ENCODE measurements at places on chromosomes 16 and 17.
A peak's percentile ranks its signal among the peaks of the same experiment; 100 is the strongest.

- no peak for DNase-seq
Observed at GRCh38 chr16:83733301-83733700, 74.5 kb upstream of the HSBP1 start.

DNA sequence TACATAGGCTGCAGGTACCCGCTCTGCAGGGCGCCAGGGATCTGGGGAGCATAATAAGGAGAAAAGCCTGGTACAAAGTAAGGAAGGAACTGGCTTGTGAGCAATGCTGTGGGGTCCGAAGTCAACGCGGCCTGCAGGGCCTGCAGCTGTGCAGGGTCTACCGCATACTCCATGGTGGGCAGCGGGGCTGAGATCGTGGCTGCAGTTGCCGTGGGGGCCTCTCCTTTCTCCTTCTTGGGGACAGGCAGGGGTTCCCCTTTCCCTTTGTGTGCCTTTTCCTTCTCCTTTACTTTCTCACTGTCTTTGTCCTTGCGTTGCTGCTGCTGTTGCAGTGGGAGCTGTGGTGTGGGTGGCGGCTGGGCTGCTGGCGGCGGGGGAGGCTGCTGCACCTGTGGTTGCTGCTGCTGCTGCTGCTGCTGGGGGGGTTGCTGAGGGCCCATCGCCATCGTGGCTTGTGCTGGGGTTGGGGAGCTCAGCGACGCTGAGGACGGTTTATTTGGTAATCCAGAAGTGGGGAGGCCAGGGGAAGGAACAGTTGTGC is 259.6 kb downstream of the ZFHX3 start:
- DNase-seq: no peak

- DNase-seq: no peak
Observed at GRCh38 chr17:44977065-44977464, 9.0 kb upstream of the C1QL1 start.

DNA sequence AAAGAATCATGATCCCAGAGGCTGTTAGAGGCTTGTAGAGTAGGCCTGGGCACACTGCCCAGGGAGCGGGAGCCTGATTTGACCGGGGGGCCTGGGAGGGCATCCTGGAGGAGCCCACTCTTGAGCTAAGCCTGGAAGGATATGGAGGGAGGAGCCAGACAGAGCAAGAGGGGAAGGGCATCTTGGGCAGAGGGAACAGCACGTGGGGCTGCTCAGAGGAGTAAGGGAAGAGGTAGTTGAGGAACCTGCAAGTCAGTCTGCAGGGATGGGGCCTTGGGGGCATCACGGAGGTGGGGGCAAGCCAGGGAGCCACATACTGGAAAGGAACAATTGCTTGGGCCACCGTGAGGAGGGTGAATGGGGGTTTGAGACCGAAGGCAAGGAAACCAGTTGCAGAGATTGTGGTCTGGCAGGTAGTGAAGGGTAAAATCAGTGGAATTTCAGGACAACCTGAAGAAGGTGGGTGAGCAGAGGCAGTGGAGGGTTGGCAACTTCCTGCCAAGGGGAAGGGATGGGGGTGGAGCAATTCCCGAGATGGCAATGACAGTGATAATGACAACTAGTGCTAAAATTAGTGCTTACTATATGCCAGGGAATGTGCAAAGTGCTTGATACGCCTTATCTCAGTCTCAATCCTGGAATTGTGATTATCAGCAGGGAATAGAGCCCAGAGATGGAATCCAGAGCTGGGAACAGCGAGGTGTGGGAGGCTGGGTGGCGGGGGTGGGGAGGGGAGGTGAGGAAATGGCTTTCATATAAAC is 9.7 kb upstream of the RAI1 start:
- DNase-seq: no peak

GRCh38 chr16:35733278-35733965 is 2274.0 kb downstream of the TP53TG3F start:
- DNase-seq: no peak

- no peak for DNase-seq
Observed at GRCh38 chr16:48124266-48124665, 31.5 kb downstream of the ABCC12 start.

DNA sequence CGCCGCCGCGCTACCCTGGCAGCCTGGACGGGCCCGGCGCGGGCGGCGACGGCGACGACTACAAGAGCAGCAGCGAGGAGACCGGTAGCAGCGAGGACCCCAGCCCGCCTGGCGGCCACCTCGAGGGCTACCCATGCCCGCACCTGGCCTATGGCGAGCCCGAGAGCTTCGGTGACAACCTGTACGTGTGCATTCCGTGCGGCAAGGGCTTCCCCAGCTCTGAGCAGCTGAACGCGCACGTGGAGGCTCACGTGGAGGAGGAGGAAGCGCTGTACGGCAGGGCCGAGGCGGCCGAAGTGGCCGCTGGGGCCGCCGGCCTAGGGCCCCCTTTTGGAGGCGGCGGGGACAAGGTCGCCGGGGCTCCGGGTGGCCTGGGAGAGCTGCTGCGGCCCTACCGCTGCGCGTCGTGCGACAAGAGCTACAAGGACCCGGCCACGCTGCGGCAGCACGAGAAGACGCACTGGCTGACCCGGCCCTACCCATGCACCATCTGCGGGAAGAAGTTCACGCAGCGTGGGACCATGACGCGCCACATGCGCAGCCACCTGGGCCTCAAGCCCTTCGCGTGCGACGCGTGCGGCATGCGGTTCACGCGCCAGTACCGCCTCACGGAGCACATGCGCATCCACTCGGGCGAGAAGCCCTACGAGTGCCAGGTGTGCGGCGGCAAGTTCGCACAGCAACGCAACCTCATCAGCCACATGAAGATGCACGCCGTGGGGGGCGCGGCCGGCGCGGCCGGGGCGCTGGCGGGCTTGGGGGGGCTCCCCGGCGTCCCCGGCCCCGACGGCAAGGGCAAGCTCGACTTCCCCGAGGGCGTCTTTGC is 3.1 kb downstream of the HIC1 start:
- no peak for DNase-seq

DNA sequence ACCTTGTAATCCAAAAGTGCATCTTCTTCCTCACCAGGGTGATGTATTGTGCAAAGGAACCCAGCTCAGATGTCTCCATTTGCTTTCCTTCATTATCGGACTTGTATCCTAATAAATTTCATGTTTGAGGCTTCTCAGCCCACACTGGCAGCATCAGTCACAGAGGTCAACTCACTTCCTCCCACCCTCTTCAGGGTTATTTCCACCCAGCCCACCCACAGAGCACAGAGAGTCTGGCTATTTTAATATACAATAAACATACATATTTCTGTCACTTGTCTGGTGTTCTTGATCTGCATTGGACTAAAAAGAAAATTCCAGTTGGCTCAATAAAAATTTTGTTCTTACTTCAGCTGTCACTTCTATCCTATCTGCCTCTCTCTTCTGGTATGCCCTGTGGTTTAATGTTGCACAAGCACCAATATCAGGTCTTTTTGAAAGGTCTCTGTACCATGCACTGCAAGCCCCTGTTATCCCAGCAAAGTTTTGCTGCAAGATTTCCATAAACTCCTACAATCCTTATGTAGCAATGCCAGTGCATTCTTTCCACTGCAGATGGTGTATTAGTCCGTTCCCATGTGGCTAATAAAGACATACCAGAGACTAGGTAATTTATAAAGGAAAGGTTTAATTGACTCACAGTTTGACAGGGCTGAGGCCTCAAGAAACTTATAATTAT is 201.8 kb downstream of the CDH11 start:
- no peak for DNase-seq

DNA sequence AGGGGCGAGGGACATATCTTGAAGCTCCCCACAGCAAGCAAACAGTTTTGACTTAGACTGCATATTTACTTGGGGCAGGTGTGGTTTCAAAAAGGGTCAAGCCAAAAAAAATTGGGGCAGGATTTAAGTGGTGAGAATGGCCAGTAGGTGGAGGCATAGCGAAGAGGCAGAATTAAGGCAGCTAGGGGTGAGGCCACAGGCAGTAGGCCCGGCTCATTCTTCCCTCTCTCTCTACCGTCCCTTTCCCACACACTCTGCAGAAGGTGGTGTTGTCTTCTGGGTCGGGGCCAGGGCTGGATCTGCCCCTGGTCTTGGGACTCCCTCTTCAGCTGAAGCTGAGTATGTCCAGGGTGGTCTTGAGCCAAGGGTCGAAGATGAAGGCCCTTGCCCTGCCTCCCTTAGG is 2.6 kb downstream of the SHBG start:
- peak; percentile 30 for DNase-seq

GRCh38 chr17:36623281-36623680 is 21.9 kb downstream of the MRM1 start:
- no peak for DNase-seq

DNA sequence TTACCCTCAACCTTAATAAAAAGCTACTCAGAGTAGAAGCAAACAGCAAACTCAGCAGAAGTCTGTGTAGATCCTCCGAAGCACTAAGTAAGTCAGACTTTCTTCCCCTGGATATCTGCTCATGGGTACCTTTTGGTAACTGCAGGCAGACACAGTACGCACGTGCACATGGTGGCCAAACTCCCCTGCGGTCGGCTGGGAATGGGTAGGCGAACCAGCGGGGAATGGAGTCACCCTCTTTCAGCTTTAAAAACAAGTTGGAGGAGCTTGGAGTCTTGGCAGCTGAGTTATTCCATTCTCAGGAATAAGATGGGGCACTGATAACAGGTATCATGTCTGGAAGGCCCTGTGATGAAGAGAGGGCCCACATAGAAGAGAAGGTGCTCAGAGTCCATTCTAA is 16.3 kb downstream of the CYB561 start:
- DNase-seq: no peak

DNA sequence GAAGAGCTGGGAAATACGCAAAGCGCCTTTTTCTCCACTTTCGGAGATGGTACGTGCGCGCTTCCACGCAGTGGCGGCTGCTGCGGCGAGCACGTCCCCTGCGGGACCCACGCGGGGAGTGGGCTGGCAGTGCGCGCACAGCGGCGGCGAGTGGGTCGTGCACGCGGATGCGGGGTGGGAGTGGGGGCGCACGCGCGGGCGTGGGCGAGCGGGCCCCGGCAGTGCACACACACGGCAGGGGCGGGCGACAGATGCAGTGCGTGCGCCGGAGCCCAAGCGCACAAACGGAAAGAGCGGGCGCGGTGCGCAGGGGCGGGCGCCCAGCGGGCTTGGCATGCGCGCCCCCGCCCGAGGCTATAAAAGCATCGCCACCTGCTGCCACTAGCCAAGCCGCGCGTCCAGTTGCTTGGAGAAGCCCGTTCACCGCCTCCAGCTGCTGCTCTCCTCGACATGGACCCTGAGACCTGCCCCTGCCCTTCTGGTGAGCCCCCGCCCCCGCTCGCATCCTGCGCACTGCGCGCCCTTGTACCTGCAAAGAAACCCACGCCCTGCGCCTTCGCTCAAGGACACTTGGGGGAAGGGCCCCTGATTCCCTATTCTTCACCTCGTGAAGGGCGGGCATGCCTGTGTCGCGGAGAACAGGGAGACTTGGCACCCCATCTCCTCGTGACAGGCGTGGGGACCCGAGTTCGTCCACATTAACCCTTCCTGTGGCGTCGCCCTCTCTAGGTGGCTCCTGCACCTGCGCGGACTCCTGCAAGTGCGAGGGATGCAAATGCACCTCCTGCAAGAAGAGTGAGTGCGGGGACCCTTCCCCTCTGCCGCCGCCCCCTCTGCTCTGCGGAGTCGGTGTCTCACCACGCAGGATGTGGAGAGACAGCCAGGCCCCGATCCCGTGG is at the start of gene MT3:
MT3 (plus strand) TSS at position 388 of the 899 bp plus-strand sequence; CDS start at position 451, 63 bp downstream.
- no peak for DNase-seq

GRCh38 chr17:4272213-4272971 is 8.6 kb upstream of the ANKFY1 start:
- DNase-seq: no peak

DNA sequence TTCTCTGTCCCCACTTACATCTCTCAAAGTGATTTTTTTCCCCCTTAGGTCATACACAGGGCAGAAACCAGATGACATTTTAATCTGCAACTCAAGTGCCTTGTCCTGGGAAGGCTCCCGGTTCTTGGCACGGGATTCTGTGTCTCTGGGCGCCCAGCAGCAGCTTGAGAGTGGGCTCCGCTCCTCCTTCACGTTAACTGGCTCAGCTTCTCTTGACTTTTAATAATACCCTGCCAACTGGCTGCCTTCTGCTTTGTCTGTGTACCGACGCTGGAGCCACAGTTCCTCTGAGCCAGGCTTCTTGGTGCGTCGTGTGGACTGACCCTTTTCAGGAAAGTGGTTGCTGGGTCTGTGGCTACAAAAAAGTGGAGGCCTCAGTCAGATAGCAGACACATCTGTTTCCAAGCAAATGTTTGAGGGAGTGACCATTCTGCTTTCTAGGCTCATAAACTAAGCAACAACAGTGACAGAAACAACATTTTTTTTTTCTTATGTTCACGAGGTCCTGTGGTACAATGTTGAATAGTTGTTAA is 64.9 kb downstream of the IRF8 start:
- DNase-seq: no peak

GRCh38 chr16:68310437-68310773 is 341 bp downstream of the SLC7A6OS start:
- no peak for DNase-seq

- no peak for DNase-seq
Observed at GRCh38 chr16:88453217-88453531, at the start of gene ZFPM1. Gene ZFPM1, plus strand, starts transcription at chr16:88453280. Its CDS starts 359 bp downstream, at chr16:88453639.

GRCh38 chr16:819336-820043 is 19.0 kb upstream of the GNG13 start:
- no peak for DNase-seq

DNA sequence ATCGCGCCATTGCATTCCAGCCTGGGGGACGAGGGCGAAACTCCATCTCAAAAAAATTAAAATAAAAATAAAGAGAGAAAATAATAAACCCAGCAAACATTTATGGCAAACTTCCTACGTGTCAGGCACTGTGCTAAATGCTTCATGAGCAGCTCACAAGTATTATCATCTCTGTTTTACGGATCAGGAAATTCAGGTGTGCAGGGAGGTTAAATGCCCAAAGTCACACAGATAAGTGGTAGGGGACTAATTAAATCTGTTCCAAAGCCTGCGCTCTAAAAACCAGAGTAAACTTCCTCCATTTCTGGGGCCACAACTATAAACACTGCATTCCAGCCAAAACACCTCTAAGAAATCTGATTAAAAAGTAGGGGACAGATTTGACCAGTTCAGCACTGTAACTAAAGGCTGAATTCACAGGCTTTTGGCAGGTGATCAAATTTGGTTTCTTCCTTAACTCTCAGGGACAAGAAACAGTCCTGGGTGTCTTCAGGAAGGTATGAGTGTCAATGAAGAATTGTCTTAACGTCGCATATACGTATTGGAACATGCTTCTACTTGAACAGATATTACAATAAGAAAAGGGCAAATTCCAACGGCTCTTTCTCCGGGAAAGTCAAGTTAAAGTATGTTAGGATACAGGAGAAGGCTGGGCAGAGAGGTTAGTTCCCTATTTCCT is 996 bp downstream of the STRADA start:
- no peak for DNase-seq

- DNase-seq: no peak
Observed at GRCh38 chr16:82082543-82083244, 47.6 kb downstream of the HSD17B2 start.

DNA sequence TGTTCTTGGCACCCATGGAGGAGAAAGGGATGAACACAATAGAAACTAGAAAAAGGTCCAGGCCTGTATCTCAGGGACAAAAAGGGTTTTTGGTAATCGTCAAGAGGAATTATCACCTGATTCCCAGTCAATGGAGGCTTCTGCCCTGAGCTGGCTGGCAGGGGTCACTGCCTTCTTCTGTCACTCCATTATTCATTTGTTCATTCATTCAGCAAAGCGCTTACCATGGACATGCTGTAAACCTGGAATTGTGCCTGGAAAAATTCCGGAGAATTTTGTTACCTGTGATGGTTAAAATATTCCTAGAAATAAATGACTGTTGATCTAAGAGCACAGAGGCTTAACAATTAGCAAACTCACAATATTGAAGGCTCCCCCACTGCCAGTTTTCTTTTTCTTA is 212.3 kb downstream of the SHISA9 start:
- DNase-seq: no peak

All from fibroblast of the conjunctiva (primary cell).